ENCODE measurements at places on chromosomes 3 and 15.

GRCh38 chr3:7209098-7209497 lies 348.2 kb downstream of the GRM7 start:
- no peak for DNase-seq

- no peak for DNase-seq
Measured at GRCh38 chr3:175257123-175257522, 398.0 kb downstream of the NAALADL2 start.

DNA sequence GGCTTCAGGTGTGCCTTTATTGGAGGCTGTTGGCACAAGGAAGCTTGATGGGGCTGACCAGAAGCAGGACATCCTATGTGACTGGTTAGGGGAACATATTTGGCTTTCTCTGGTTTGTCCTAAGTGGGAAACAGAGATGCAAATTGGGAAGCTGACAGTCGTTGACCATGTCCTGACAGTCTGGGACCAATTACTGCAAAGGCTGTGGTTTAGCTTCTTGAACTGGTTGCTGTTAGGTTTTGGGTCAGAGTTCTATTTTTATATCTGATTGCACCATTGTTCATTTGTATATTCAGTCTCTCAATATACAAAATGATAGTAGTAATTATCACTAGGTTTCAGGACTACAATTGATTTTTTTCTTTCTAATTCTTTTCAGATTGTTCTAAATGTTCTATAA lies 36.8 kb downstream of the SNTN start:
- no peak for DNase-seq

- no peak for DNase-seq
Measured at GRCh38 chr3:5277612-5278236, 90.2 kb downstream of the EDEM1 start.

GRCh38 chr3:132293251-132293650 lies 24.0 kb upstream of the ACP3 start:
- DNase-seq: no peak

DNA sequence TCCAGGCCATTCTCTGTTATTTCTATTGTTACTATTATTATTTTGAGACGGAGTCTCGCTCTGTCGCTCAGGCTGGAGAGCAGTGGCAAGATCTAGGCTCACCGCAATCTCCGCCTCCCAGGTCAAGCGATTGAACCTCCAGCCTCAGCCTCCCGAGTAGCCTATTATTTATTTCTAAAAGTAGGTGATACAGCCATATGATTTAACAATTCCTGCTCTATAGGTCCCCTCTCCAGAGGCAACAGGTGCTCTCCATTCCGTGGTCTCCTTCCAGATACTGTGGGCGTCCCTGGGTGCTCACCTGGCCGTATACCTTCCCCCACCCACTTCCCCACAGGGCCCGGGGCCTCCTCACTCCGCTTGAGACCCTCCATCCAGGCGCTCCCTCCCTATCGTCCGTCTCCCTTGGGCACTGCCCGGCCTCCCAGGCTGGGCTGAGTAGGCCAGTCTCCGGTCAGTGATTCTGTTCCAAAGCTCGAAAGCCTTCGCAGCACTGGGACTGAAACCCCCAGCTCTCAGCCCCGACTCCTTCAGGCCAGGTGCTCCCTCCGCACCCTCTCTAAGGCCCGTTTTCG lies 708 bp upstream of the PTPN23 start:
- DNase-seq: no peak

DNA sequence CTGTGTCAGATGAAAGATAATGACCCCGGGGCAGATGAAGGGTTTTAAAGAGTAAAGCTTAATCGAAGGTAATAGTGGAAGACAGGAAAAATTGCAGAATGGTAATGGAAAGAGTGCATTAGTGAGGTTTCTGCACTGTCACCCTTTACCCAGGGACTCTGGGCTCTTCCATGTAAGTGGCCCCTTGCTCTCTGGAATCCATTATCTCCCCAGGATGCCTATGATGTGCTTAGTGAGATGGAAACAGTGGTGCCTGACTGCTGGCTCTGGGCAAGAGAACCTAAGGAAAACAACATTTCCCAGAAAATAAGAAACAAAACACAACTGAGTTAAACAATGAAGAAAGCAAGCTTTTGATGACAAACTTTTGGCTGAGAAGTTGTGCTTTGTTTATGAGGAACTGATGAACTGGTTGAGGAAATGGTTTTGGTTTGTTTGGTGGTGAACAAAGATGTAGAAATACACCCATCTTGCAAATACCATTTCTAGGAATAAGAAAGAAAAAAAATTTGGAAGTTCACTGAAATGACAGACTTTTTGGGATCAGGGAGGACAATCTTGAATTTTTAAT lies 119.9 kb upstream of the RASGRP1 start:
- DNase-seq: no peak

DNA sequence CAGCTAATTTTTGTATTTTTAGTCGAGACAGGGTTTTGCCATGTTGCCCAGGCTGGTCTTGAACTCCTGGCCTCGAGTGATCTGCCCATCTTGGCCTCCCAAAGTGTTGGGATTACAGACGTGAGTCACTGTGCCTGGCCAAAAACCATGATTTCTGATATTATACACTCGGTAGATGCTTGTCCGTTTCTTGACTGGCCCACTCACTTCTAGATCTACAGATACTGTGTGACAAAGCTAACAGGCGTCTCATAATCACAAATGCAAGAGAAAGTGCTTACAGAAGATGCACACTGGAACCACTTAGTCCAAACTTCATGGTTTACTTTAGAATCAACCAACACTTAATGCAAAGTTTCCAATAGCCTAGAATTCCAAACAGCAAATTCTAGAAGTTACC lies 8.4 kb downstream of the PROK2 start:
- DNase-seq: no peak

GRCh38 chr3:127491909-127492308 lies 98.6 kb downstream of the TPRA1 start:
- peak; percentile 9 for DNase-seq

- DNase-seq: no peak
Measured at GRCh38 chr3:149319750-149320149, 13.7 kb downstream of the TM4SF18 start.

- DNase-seq: peak; percentile 16
Measured at GRCh38 chr15:69664572-69665571, 212.3 kb downstream of the RPLP1 start.

- peak; percentile 31 for DNase-seq
Measured at GRCh38 chr15:65330934-65331645, 26.6 kb downstream of the RNU5B-1 start.

DNA sequence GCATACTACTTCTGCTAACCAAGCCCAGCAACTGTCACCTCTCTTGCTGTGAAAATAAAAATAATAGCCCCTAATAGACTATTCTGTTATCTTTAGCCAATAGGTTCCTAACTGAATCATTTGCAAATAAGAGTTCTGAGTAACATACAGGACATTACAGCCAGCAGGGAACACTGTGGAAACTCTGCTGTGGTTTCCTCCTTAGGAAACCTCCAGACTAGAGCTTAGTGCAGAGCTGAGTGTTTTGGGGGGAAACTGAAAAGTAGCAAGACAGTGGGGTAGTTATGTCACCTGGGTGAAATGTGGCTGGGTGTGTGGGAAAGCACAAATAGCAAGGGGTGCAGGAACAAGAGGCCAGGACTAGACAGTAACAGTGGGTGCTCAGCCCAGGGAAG lies 32.4 kb downstream of the DZIP1L start:
- no peak for DNase-seq

DNA sequence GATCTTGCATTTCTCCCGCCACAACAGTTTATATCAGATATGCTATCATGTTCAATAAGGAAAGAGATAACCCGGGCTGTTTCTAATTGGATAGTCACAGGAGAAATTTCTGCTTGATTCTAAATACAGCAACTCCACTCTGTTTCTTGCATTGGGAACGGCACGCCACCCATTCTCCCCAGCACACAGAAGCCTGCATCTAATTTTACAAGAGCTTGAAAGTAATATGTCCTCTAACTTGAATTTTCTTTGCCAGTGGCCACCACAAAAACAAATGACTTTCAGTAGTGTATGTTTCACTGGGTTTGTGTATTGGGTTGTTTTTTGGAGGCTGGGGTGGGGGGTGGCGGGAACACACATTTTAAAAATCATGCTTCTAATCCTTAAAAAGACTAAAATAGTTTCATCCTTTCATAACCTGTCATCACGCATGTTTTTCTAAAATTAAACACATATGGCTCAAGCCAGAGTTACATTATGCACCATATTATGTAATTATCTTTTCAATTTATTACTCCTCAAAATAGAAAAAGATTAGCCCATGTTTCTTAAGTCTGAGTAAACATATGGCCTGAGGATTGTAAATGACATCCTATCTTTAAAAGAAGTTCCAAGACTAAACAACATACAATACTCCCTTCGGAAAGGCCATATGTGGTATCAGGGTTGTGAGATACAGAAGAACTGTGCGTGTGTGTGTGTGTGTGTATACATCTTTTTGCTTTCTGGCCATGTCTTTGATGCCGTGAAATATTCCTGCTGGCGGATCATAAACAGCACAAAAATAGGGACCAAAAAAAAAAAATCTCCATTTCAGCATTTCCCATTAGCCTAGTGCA lies 176.3 kb downstream of the FOXP1 start:
- no peak for DNase-seq

DNA sequence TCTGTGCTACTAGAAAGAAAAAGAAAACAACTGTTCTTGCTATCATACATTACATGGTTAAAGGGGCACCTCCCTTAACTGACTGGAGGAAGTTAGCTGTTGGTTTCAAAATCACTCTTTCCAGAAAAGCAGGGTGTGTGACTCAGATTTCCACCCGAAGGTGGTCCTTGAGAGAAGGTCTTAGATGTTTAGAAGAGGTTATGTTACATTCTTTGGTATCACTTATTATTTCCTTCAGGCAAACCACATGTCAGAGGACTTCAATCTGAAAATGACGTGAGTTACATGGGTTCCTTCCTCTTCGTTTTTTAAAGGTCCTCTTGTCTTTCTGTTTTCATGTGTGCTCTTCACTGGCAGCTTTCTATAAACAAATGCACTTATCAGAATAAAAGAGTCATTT lies 307.9 kb upstream of the CBLB start:
- DNase-seq: peak; percentile 33

GRCh38 chr3:135007607-135008006 lies 212.5 kb downstream of the EPHB1 start:
- no peak for DNase-seq

GRCh38 chr15:78906316-78906620 lies 33.6 kb downstream of the MORF4L1 start:
- DNase-seq: no peak

DNA sequence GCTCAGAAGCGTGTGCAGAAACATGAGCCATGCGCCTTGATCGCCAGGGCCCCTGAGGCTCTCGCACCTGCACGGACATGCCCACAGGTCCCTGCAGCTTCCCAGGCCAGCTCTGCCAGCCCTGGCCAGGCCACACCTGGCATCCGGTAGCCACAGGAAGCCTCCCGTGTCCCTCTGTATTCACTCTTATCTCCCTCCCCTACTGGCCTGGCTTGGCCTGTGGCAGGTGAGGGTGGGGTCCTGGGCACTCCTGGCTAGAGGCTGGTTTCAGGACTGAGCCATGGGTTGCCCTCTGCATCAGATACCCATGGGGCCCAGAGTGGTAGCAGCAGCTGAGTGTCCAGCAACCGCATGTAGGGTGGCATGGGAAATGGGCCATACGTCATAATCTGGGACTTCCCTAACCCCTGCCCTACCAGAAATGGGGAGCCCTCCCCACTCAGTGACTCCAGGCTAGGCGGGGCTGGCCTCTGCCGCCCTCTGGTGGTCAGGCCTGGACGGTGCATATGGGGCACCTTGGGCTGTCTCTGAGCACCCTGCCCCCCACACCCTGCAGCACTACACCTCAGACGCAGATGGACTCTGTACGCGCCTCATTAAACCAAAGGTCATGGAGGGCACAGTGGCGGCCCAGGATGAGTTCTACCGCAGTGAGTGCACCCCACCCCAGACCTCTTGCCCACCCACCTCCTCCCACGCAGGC lies 12.6 kb upstream of the LMAN1L start:
- DNase-seq: peak; percentile 97

DNA sequence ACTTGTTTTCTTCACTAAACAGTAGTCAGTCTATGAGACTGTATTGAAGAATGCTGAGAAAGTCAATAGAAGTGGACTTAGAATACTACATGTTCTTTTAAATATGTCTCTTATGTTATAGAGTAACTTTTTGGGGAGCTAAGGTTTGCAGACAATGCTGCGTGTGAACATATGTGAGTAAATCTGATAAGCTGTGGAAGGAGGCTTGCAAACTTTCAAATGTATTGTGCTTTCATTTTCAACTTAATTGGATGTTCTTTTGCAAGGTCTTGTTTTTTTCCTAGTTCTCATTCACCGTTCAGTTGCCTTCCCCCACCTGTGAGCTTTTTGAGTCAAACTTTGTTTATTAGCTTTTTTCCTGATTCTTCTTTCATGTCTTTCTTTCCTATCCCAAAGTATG lies 176.2 kb downstream of the LPP start:
- no peak for DNase-seq

GRCh38 chr3:186060222-186060621 lies 48.7 kb downstream of the ETV5 start:
- DNase-seq: peak; percentile 35
